ENCODE measurements at places on chromosomes 7 and 10.

- DNase-seq = no peak
Observed at GRCh38 chr7:150657526-150657925, 25.3 kb upstream of the GIMAP6 start.

DNA sequence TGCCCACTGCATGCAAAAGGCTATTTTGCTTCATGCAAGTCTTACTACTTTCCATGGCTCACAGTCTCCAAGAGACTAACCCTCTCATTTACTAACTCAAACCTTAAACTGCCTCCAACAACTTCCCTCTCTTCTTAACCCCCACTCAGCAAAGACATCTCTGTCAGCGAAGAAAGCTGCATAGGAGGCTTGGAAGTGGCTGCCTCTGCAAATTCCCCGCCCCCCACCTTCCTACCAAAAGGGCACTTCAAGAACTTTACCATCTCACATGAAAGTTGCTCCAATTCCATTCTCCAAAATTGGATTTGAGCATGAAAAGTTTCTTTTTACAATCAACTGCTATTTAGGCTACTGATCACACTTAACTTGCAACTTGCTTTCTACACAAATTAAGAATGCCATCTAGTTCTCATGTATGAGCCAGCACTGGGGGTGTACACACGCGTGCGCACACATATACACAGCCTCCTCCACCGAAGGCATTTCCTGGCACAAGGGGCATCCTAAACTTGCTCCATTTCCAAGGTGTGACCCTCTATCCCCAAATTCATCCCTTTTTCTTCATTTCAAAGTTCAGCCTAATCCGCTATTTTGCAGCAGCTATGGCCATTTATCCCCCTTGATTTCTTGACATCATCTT lies 1.8 kb downstream of the CCDC6 start:
- no peak for DNase-seq

DNA sequence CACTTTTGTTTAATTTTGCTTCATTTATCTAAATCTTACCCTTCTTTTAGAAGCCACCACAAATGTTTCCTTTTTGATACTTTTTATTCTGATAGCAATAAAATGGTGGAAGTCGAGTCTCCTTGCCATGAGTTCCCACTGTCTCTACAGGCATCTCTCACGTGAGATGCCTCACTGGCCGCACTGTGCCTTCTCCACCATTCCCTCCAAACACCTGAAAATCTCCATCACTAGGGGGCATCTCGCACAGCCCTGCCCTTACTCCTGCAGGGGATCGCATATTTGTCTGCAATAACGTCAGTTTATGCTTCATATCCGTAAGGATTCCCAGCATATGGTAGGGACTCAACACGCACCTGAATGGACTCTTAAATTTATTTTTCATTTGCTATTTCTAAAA lies 56.3 kb upstream of the NCAPG2 start:
- DNase-seq = peak; percentile 40

DNA sequence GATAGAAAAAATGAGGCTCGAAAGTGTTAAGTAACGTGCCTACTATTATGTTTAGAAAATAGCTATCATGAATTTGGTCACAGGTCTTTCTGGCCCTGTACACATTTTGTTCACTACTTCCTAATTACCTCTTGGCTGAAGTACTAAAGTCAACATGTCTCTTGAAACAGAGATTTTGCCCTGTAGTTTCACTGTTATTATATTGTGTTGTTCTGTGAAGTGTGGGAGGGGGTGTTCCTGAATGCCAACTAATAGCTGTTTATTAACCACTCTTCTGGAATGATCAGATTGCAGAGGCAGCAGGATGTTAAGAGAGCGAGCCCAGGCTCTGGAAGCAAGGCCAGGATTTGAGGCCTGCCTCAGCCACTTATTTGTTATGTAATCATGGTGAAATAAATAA lies 72.1 kb downstream of the RNF133 start:
- no peak for DNase-seq

GRCh38 chr10:103333934-103334520 lies 16.9 kb downstream of the PCGF6 start:
- peak; percentile 35 for DNase-seq

DNA sequence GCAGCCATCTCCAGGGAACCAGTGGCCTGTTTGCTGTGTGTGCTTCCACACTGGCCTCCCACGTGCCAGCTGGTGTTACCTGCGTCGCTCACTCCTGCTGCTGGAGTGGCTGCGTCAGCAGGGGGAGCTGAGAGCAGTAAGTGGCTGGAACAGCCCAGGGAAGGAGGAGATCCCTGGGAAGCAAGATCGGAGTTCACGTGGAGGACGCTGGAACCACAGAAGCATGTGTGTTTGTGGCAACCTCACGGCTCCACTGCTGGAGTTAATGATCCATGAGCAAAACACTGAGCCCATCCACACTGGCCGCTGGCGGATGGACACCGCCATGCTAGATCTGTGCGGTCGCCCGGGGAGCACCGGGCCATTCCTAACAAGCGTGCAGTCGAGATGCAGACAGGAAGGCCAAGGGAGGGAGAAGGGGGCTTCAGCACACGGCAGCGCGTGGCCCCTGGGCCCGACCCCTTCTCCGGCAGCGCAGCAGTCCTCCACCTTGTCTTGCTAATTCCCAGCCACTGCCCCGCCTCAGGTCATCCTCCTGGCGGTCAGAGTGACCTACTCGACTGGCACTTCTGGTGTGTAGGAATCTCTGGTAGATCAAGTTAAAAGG lies 68.5 kb upstream of the EEPD1 start:
- no peak for DNase-seq

- no peak for DNase-seq
Observed at GRCh38 chr10:31679936-31680335, 248.7 kb downstream of the ARHGAP12 start.

DNA sequence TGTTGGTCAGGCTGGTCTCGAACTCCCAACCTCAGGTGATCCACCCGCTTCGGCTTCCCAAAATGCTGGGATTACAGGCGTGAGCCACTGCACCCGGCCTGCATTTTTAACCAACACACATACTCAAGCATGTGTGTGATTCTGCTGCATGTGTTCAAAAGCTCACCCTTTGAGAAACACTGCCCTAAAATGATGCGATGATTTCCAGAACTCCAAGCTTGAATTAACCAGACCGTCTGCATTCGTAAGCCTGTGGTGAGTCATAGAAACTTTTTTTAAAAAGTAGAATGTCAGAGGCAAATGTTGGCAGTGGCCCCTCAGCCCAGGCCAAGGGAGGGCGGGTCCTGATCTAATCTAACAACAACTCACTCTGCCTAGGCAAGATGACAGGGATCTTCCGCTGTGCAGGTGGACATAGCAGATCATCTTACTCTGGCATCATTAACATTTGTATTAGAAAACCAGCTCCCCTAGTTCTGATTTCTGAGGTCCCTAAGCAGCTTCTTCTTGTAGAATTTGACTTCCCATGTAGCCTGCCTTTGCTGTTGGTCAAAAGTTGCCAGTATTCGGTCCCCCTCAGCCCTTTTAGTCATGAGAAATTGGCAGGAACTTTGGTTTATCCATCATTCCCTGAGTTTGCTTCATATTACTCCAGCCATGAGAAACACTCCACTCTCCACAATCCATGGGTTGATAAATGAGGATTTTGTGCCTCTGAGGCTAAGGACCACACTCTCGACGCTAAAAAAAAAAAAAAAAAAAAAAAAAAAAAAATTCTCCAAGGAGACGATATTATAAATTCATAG lies 190.4 kb downstream of the SKIDA1 start:
- no peak for DNase-seq

DNA sequence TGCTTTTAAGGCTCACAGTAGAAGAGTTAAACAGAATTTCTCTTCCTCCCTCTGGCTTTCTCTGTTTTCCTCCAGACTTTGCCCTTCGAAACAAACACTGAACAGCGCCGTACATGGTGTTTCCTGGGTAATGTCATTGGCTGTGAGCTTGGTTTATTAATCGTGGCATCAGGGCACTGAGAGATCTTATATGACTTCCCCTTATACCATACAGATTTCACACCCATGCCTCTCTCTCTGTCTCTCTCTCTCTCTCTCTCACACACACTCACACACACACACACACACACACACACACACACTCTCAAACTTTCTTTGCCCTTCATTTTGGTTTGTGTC lies 195.5 kb downstream of the CREB5 start:
- DNase-seq = no peak

- DNase-seq = no peak
Observed at GRCh38 chr10:36181426-36182178, 539.5 kb upstream of the FZD8 start.

DNA sequence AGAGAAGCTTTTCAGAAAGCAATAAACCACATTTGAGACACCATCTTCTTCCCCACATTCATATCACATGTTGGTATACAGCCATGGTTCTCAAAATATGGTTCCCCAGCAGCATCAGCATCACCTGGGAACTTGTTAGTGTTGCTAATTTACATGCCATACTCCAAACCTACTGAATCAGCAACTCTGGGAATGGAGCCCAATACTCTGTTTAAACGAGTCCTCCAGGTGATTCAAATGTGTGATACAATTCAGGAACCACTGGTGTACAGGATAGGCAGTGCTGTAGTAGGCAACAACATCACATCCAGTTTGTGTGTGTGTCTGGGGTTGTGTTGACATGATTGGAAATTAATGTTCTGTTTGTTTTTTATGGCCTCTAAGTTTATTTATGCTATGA lies 47.7 kb downstream of the ZNF277 start:
- DNase-seq = no peak

- no peak for DNase-seq
Observed at GRCh38 chr7:139431459-139431858, 52.0 kb downstream of the KLRG2 start.

GRCh38 chr10:11863353-11864109 lies 40.4 kb downstream of the PROSER2 start:
- peak; percentile 48 for DNase-seq

- DNase-seq = no peak
Observed at GRCh38 chr10:129004398-129004797, 462.6 kb upstream of the MGMT start.

GRCh38 chr7:110204527-110204926 lies 886.4 kb upstream of the LRRN3 start:
- no peak for DNase-seq

DNA sequence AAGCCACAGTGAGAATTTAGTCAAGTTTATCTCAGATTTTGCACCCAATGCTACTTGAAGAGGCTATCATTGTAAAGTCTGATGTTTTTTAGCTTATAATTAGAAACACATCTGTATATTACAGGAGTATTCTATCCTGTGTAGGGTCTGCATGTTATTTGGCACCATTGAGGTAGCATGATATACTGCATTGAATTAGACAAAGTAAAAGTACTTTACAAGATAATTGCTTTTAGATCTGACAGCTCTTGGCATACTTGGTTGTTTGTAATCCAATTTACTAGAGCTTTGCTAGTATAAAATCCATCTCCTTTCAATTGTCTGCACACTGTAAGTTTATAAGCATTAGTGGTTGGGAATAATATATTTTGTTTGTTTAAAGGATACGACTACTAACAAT lies 714.3 kb downstream of the ANKRD7 start:
- DNase-seq = no peak

- no peak for DNase-seq
Observed at GRCh38 chr7:70030745-70031144, 432.5 kb downstream of the AUTS2 start.

DNA sequence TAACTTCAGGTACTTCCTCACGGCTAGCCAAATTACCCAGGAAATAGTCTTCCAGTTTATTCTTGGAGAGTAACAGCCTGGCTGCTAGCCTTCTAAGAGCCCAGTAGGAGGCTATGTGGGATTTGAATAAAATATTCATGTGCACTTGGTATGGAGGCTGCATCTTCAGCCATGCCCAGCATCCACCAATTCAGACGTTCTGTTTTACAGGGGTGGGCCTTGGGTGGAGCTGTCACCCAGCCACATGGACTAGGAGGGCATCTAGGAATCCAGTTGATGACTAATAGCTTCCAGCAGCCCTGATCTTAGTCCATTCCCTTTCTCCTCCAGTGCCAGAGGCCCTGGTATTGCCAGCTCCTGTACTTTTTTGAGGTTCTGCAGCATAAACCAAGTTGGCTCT lies 66.3 kb upstream of the ZRANB1 start:
- no peak for DNase-seq

- DNase-seq = no peak
Observed at GRCh38 chr7:99767662-99768061, 16.3 kb downstream of the CYP3A4 start.

DNA sequence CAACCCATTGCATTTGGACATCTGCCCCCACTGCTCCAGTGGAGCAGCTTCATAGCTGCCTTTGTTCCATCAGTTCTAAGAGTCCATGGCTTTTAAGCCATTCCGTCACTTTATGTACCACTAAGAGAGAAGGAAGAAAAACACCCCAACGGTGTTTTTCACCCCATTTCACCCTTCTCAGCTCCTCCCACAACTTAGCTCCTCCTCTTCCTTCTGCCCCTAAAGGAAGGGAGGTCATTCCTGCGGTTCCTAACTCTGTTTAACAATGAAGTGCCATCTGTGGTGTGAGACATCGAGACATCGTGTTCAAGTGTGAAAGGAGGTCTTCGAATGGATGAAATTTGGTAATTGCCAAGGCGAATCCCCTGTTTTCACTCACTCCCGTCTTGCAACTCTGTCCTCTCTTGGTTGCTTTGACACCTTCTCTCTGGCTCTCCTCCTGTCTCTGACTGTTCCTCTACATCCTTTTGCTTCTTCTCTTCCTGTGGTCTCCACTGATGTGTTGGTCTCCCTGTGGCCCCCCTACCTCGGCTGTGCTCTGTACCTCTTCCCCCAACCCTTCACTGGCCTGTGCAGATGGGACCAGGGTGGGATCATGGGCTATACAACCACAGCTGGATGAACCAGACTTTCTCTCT lies 23.0 kb downstream of the SMKR1 start:
- peak; percentile 18 for DNase-seq

- DNase-seq = no peak
Observed at GRCh38 chr7:113921363-113921762, 2.6 kb upstream of the PPP1R3A start.

DNA sequence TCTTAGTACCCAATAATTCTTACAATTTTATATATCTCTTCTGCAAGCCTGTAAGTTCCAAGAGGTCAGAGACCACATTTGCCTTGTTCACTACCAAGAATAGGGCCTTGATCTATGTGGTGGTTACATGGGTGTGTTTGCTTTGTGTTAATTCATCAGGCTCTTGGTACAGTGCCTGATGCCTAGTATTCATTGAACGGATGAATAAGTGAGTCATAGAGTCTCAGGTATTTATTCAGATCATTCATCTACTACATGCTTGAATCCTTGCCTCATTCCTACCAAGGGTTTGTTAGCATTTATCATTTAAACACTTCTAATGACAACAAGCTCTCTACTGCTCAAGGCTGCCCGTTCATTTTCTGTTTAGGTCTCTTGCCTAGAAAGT lies 11.3 kb upstream of the SGPL1 start:
- no peak for DNase-seq

GRCh38 chr7:65554-65953 lies 126.8 kb upstream of the FAM20C start:
- DNase-seq = no peak

DNA sequence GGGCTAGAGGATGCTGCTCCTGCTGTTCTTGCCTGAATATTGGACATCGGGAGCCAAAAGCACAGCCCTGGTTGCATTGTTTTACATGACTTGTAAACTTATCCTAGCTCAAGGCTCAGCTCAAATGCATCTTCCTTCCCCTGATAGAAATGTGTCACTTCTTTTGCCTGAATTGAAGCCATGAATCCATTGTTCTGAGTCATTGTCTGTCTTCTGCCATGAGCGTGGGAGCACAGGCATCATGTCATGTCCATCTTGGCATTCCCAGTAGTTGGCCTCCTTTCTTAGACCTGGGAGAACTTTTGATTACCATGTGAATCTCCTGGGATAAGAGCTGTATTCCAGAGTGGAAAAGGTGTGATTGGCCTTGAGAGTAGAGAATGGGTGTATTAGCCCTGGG lies 54.1 kb upstream of the OPN4 start:
- no peak for DNase-seq

All from CD4-positive, alpha-beta T cell treated with Interleukin-12 subunit alpha and Interleukin-12 subunit beta, for 1 hour (primary cell).